Kidney (tissue), 22 donors: ENCODE measurements at places on chromosomes 12 and 14. TPM values are rescaled to one million over a fixed set of nuclear protein-coding genes. Genes with fewer than 3 reads are reported as not detected.

GRCh38 chr12:26122681-26123481 is 2.0 kb downstream of the BHLHE41 start:
- peak; percentile 69 for DNase-seq
- H3K27me3 ChIP-seq, result peaks cover 31% of the 10 kb centered on the region
- H3K36me3 ChIP-seq, result no peaks in the 10 kb centered on the region
- H3K4me3 ChIP-seq, result peak overlapping the region; percentile 35
- H3K4me1 ChIP-seq, result peaks cover 4% of the 10 kb centered on the region

- H3K4me3 ChIP-seq, result no peak overlapping the region
Measured at GRCh38 chr12:15525441-15525840, 203.1 kb downstream of the PTPRO start.

DNA sequence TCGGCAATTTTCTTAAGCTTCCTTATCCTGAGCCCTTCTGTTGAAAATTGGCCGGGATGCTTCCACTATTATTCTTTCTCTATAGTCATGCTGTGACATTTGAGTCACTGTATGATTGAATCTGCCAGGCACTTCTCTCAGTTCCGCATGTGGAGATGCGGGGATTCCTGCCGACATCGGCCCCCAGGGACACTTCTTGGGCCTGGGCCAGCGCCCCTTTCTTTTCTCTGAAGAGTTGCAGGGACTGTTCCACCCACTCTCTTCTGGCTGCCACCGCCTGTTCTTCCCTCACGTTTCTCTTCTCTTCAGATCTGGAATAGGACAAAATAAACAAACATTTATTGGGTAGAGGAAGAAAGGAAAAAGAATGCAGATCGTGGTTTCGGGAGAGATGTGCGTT is 310.1 kb downstream of the ETNK1 start:
- H3K4me1 ChIP-seq, result no peaks in the 10 kb centered on the region
- no peak for DNase-seq
- no peaks in the 10 kb centered on the region for H3K36me3 ChIP-seq
- H3K4me3 ChIP-seq, result no peak overlapping the region

- H3K4me1 ChIP-seq, result no peaks in the 10 kb centered on the region
- H3K4me3 ChIP-seq, result peak overlapping the region; percentile 89
- peaks cover 5% of the 10 kb centered on the region for H3K36me3 ChIP-seq
Measured at GRCh38 chr12:48351022-48351708, 446 bp upstream of the ZNF641 start.

GRCh38 chr12:88408823-88409222 is 171.4 kb downstream of the KITLG start:
- no peaks in the 10 kb centered on the region for H3K36me3 ChIP-seq
- no peaks in the 10 kb centered on the region for H3K27me3 ChIP-seq
- H3K4me1 ChIP-seq, result no peaks in the 10 kb centered on the region

- H3K4me1 ChIP-seq, result no peaks in the 10 kb centered on the region
- H3K27me3 ChIP-seq, result no peaks in the 10 kb centered on the region
- H3K36me3 ChIP-seq, result no peaks in the 10 kb centered on the region
- H3K4me3 ChIP-seq, result no peak overlapping the region
- peak; percentile 14 for DNase-seq
Measured at GRCh38 chr14:101939646-101940170, 24.7 kb upstream of the DYNC1H1 start.

DNA sequence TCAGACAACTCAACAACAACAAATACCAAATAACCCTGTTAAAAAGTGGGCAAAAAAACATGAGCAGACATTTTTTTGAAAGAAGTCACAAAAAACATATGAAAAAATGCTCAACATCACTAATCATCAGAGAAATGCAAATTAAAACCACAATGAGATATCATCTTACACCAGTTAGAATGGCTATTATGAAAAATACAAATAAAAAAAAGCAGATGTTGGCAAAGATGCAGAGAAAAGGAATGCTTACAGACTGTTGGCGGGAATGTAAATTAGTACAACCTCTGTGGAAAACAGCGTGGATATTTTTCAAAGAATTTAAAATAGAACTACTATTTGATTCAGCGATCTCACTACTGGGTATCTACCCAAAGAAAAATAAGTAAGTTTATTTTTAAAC is 114.0 kb downstream of the SLC38A4 start:
- no peak for DNase-seq
- H3K27me3 ChIP-seq, result no peaks in the 10 kb centered on the region
- no peaks in the 10 kb centered on the region for H3K36me3 ChIP-seq
- H3K4me1 ChIP-seq, result no peaks in the 10 kb centered on the region
- no peak overlapping the region for H3K4me3 ChIP-seq

DNA sequence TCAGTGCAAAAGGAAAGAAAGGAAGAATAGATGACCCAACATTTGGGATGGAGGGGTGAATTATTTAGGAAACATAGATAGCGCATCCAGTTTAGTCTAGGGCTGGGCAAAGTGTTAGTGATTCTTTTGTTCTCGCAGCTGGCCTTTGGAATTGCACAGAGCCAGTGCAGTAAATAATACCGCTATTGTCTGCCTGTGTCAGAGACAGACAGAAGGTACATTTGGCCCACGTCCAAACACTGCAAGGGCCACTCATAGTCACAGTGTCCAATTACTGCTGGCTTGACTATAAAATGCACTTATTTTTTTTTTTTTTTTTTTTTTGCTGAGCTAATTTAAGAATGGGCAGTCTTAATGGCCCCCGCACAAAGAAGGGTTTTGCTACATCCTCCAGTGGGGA is 638.6 kb downstream of the BCL11B start:
- H3K4me3 ChIP-seq, result no peak overlapping the region
- no peaks in the 10 kb centered on the region for H3K4me1 ChIP-seq
- no peaks in the 10 kb centered on the region for H3K36me3 ChIP-seq
- H3K27me3 ChIP-seq, result no peaks in the 10 kb centered on the region
- peak; percentile 53 for DNase-seq

Gene PTCSC3
- not detected for total RNA-seq

DNA sequence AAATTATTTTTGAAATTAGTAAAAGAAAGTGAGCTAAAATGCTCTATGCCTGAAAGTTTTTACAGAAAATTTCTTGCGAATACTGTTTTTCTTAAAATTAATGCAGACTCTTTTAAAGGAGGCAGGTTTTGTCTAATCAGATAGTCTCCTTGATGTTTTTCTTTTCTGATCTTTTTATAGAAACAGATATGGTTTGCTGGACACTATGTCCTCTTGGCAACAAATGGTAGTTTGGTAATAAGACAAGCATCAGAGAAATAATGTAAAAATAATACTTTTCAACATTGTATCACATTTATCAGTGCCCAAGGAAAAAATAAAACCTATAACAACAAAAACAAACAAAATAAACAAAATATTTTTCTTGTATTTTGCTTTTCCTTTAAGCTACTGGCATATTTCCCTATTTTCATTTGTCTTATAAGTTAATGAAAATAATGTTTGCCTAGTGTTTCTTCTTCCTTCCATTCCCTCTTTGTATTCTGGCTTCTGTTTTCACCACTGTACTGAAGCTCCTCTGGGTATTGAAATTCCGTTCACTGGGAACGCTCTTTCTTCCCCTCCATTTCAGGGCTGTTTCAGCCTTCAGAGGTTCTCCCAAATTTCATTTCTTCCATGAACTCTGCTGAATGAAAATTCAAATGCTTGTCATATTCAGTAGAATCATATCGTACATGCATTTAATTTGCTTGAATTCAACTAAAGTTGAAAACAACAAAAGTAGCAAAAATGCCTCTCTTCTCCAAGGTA is 115.3 kb downstream of the TRMT5 start:
- no peaks in the 10 kb centered on the region for H3K4me1 ChIP-seq
- H3K4me3 ChIP-seq, result no peak overlapping the region
- H3K27ac ChIP-seq, result no peak overlapping the region
- no peaks in the 10 kb centered on the region for H3K36me3 ChIP-seq

Gene INHBE
- 0.19 TPM for total RNA-seq

GRCh38 chr12:120584343-120585149 is 3.3 kb upstream of the POP5 start:
- H3K4me3 ChIP-seq, result peak overlapping the region; percentile 34
- H3K27ac ChIP-seq, result no peak overlapping the region
- peaks cover under 1% of the 10 kb centered on the region for H3K36me3 ChIP-seq
- peak; percentile 38 for DNase-seq
- peaks cover 3% of the 10 kb centered on the region for H3K27me3 ChIP-seq
- no peaks in the 10 kb centered on the region for H3K4me1 ChIP-seq

DNA sequence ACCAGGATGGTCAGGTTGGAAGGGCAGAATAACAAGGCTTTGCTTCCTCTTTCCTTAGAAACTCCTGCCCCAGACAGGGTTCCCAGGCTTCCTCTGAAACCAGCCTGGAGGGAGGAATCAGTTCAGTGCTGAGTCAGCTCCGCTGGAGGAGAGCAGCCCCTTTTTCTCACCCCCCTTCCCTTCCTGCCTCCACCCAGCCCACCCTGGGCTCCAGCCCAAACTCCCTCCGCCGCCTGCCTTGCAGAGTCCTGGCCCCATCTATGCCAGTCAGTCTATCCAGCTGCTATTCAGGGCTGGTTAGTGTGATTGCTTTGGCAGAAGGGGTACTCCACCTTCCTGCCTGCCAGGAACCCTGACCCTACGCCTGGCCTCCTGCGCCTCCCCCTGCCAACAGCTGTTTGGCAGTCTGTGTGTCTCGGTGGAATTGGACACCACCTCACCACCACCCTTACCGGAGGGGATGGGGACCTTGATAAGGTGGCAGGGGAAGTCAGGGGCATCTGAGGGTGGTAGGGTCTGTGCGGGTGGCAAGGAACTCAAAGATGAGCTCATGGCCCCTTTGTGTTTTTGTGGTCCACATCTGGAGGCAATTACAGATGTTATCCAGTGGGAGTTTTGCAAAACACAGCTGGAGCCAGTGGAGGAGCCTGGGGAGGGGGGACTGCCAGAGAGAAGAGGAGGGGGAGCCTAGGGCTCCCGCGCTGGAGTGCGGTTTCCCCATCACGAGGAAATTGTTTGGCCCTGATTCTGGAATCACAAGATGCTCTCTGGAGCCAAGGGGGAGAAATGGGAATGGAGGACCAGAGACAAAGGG is 12.2 kb downstream of the MMP14 start:
- no peaks in the 10 kb centered on the region for H3K27me3 ChIP-seq
- peaks cover 21% of the 10 kb centered on the region for H3K4me1 ChIP-seq
- peak overlapping the region; percentile 80 for H3K27ac ChIP-seq
- H3K4me3 ChIP-seq, result no peak overlapping the region
- peak; percentile 79 for DNase-seq

Gene DNAI7
- 5.3 TPM for total RNA-seq

DNA sequence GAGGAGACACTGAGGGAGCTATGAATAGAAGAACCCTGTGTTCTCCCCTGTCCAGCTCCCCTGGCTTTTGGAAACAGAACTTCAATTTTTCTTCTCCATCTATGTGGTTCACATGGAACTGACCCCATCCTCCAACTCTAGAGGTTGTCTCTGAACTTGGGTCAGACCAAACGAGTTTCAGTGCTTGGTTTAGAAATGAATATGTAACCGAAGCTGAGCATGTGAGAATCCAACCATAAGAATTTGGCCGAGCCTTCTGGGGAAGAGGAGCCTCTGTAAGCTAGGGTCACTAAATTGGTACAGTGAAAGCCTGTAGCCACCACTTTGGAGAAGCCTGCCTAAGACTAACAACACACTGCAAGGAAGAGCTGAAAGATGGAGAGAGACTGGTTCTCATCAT is 464.4 kb downstream of the ZFP36L1 start:
- H3K36me3 ChIP-seq, result no peaks in the 10 kb centered on the region
- no peak overlapping the region for H3K27ac ChIP-seq
- peaks cover 4% of the 10 kb centered on the region for H3K4me1 ChIP-seq

GRCh38 chr14:104749111-104749649 is 3.8 kb upstream of the SIVA1 start:
- no peak for DNase-seq
- peaks cover 3% of the 10 kb centered on the region for H3K4me1 ChIP-seq
- peaks cover 7% of the 10 kb centered on the region for H3K36me3 ChIP-seq
- no peaks in the 10 kb centered on the region for H3K27me3 ChIP-seq
- no peak overlapping the region for H3K27ac ChIP-seq

Gene STYK1
- 1.6 TPM for total RNA-seq

Gene SETD3
- total RNA-seq, result 85.6 TPM

Gene NKX2-1
- not detected for total RNA-seq

DNA sequence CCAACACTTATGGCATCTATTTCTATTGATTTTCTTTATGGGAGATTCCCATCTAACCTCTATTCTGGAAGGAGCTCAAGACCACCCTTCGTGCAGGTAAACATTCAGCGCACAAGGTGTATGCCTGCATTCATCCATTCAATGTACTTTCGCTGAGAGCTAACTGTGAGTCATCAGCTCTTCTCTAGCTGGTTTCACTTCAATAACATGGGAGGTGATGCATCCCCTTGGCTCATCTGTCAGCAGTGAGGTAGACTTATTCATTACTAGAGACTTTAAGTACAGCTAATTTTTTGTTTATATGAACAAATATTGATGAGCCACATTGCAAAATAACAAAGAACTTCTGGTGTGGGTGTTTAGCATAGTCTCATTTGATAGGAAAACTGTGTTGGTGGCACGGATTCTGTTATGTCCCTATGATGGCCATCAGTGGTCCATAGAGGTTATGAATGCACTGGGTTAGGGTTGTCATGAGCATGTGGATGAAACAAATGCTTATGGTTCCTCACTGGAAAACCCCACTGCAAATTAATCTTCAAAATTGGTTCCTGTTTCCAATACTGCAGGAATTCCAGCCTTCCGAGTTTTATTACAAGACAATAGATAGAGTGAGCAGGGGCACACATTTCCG is 1151.0 kb downstream of the BCL11B start:
- DNase-seq, result no peak
- no peaks in the 10 kb centered on the region for H3K36me3 ChIP-seq
- H3K27me3 ChIP-seq, result no peaks in the 10 kb centered on the region
- no peaks in the 10 kb centered on the region for H3K4me1 ChIP-seq

GRCh38 chr14:30798516-30798915 is 75.8 kb upstream of the COCH start:
- H3K4me1 ChIP-seq, result no peaks in the 10 kb centered on the region
- no peak overlapping the region for H3K27ac ChIP-seq
- H3K36me3 ChIP-seq, result no peaks in the 10 kb centered on the region
- no peaks in the 10 kb centered on the region for H3K27me3 ChIP-seq
- H3K4me3 ChIP-seq, result no peak overlapping the region
- no peak for DNase-seq

GRCh38 chr12:31772685-31773222 is 43.9 kb upstream of the AMN1 start:
- no peaks in the 10 kb centered on the region for H3K4me1 ChIP-seq
- no peaks in the 10 kb centered on the region for H3K36me3 ChIP-seq
- DNase-seq, result no peak
- H3K4me3 ChIP-seq, result no peak overlapping the region
- no peaks in the 10 kb centered on the region for H3K27me3 ChIP-seq

DNA sequence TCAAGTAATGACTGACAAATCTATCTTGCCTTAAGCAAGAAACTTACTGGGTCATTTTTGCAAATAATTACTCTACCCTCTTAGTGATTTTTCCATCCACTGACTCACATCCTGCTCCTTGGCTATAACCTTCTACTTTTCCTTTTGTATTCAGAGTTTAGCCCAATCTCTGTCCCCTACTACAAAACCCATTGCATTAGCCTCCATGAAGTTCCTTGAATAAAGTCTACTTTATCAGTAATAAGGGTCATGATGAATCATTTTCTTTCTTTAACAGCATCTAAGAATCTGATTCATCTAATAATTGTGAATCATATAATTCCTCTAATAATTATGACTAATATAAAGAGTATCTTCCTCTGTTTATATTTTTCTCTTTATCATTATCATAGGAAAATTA is 132.6 kb downstream of the NTS start:
- H3K36me3 ChIP-seq, result no peaks in the 10 kb centered on the region
- no peak overlapping the region for H3K27ac ChIP-seq
- no peaks in the 10 kb centered on the region for H3K27me3 ChIP-seq
